ENCODE measurements at places on chromosomes 4 and X. TPM values are rescaled to one million over a fixed set of nuclear protein-coding genes. Genes with fewer than 3 reads are reported as not detected.

- peak; percentile 31 for DNase-seq
Observed at GRCh38 chr4:15920723-15921591, 17.6 kb downstream of the FGFBP1 start.

GRCh38 chr4:138494116-138494515, 252.0 kb upstream of the SLC7A11 start:
- no peak for DNase-seq

DNA sequence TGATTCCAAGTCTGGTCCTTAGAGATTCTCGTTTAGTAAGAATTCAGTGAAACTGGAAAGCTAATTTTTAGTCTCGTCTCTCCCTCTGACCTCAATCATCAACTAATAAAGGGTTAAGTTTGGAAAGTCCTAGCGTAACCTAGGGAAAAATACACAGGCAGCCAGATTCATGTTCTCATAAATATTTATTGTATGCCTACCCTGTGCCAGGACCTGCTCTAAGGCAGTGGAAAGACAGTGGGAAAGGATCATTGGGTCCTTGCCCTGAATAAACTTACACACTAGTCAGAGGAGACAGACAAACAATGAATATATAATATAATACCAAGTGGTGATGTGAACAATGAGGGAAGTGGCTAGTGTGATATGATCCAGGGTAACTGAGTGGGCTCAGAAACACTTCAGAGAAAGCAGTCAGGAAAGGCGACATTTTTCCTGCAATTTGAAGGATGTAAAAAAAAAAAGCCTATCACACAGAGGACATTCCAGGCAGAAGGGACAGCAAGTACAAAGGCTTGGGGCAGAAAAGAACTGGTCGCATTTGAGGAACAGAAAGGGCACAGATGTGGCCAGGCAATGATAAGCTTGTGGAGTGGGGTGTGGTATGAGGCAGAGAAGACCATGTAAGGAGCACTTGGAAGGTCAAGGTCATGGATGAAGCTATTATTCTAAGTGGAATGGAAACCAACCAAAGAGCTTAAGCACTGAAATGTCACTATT, 128.8 kb downstream of the AMELX start:
- no peak for DNase-seq

DNA sequence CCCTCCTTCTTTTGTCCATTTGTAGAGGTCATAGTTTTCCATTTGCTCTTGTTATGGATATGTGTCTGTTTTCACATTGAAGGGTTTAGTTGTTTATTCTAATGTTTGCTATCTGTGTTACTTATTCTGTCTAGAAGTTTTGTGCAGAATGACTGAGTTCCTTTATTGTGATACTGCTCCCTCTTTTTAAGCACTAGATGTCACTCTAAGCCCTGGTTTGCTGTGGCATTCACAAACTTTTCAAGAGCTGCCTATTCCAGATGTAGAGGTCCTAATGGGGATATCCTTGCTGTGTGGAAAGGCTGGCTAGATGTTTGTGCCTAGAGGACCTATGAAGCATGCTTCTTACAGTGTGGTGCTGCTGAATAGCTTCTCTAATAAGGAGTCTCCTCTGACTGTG, 338.6 kb downstream of the SPIN4 start:
- DNase-seq: no peak

DNA sequence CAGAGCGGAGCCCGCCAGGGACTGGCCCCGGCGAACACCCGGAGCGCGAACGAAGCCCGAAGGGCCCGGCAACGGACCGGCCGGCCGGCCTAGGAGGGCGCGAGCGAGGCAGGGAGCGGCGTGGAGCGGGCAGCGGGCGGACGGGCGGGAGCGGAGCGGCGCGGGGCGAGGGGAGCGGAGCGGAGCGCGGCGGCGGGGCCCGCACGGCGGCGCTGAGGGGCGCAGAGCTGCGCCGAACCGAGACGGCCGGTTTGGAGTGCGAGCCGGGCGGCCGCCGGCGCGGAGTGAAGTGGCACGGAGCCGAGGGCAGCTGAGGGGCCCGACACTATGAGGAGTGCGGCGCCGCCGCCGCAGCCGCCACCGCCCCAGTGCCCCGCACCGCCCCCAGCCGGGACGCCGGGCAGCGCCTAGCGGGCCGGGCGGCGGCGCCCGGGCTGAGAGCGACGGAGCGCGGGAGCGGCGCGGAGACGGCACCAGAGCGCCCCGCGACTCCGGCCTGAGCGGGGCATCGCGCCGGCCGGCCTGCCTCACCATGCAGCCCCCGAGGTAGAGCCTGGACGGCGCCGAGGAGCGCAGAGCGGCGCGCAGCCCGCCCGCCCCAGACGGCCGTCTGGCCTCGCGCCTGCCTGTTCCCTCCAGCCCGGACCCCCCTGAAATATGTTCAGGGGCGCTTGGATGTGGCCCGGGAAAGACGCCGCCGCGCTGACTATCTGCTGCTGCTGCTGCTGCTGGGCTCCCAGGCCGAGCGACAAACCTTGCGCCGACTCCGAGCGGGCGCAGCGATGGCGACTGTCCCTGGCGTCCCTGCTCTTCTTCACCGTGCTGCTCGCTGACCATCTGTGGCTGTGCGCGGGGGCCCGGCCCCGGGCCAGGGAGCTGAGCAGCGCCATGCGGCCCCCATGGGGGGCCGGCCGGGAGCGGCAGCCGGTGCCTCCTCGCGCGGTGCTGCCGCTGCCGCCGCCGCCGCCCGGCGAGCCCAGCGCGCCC, 793 bp downstream of the NALF2 start:
- DNase-seq: no peak

- DNase-seq: no peak
Observed at GRCh38 chr4:87097075-87097474, 123.3 kb downstream of the KLHL8 start.

GRCh38 chrX:111349101-111349500, 62.9 kb downstream of the DCX start:
- DNase-seq: no peak

GRCh38 chr4:123848606-123849005, 452.0 kb downstream of the SPRY1 start:
- no peak for DNase-seq

DNA sequence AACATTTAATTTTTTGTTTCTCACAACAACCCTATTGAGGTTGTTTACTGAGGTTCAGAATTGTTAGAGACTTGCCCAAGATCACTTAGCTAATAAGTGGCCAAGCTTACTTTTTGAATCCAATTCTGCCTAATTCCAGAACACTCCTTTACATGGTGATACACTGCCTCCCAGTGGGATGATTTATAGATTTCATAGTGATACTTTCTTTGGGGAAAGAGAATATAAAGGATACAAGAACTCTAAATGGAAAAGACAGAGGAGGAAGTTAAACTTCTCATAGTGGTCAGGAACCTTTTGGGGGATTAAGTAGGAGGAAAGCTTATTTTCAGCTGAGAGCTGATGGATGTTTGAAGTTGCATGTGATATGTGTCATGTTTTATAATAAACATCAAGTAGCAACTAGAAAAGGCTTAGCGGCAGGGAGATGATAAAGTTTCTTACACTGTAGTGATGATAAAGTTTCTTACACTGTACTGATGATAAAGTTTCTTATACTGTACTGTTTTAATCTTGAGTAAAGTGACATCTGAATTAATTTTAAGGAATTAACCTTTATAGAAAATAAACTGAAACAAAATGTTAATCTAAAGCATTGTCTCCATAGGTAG, 15.3 kb downstream of the STAG2 start:
- no peak for DNase-seq

- no peak for DNase-seq
Observed at GRCh38 chr4:1337376-1337831, 9.6 kb upstream of the UVSSA start.

DNA sequence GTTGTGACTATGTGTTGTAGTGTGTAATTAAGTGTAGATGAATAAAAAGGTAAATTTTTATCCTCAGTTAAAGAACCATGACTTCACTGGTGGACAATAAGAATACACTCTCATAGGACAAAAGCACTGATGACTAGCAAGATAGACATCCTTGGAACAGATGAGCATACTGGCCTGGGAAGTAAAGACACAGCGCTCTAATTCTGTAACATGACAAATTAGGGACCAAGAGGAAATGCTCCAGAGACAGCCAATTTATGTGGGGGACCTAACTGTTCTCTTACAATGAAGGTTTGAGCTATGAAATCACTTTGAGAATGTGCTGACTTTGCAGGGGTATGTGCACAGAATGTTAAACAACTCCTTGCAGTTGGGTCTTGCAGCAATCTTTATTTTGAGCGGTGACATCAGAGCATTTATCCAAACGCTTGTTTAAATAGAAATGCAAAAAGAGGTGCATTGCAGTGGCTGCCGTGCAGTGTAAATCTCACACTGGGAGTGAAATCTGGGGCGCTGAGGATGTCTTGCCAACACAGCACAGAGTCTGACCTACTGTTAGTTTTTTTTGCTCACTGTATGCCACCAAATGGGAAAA, 109.3 kb downstream of the MAGEC2 start:
- no peak for DNase-seq

- DNase-seq: no peak
Observed at GRCh38 chr4:114077610-114078009, 98.2 kb upstream of the ARSJ start.

- DNase-seq: no peak
Observed at GRCh38 chr4:157459785-157460184, 239.3 kb downstream of the GRIA2 start.

IDS gene
- 42.7 TPM for total RNA-seq

DNA sequence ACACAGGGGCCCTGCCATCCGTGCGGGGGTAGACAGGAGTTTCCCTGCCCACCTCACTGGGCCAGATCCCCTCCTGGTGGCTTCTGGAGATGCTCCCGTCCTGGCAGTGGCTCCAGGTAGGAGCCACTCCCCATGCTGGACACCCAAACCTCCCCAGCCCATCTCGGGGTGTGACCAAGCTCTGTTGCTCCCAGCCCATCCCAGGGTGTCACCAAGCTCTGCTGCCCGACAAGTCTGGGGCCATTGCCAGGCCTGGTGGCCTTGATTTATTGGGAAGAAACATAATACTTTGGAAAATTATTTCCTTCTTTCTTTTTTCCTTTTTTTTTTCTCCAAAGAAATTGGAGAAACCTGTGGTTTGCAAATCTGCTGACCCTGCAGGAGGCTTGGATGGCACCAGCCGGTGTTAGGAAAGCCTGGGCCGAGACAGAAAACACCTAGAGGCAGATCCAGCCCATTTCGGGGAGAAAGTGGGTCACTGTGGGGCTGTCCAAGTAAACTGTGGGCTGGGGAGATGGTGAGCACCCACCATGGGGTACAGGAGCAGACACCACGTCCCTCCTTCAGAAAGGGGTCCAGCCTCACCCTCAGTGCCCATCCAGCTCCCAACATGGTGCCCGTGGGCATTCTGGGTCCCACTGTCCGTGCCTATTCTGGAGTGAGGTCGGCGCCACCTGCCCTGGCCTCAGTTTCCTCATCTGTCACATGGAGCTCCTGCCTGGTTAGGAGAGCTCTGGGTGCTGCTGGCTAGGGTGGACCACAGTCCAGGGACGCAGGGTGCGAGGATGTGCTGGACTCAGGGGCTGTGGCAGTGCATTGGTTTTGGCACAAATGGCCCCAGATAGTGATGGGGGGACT, 59.4 kb upstream of the ADRA2C start:
- DNase-seq: no peak

DNA sequence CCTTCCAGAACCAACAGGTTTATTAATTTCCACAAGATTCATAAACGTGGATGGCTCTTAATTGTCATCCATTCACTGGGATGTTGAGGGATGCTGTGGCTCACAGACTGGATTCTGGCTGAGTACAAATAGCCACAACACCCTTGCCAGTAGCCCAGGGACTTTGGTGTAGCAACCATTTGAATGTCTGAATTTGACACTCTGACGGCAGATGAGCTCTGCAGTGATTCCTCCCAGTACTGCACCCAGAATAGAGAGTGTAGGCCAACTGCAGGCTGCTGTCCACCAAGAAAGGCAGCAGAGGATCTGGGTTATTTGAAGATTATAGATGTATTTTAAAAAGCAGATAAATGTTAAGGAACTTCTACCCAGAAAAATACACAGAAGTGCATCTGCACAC, 15.6 kb upstream of the MAMLD1 start:
- DNase-seq: no peak

DNA sequence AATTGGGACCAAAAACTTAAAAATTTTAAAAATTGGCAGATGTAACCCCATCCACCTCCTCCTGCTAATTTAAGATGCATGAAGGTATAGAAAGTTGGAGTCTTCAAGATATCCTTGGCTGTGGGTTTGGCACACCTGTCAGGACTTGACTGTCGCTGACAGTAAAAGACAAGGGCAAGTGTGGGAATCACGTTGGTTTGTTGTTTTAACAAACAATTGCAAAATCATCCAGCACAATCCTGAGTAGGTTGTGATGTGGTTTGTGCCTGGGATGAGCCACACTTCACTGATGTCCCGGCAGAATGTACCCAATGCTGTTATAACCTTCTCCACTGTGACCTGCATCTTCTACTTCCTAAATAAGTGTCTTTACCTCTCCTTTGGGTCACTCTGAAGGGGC, 24.0 kb downstream of the HOPX start:
- DNase-seq: no peak

DNA sequence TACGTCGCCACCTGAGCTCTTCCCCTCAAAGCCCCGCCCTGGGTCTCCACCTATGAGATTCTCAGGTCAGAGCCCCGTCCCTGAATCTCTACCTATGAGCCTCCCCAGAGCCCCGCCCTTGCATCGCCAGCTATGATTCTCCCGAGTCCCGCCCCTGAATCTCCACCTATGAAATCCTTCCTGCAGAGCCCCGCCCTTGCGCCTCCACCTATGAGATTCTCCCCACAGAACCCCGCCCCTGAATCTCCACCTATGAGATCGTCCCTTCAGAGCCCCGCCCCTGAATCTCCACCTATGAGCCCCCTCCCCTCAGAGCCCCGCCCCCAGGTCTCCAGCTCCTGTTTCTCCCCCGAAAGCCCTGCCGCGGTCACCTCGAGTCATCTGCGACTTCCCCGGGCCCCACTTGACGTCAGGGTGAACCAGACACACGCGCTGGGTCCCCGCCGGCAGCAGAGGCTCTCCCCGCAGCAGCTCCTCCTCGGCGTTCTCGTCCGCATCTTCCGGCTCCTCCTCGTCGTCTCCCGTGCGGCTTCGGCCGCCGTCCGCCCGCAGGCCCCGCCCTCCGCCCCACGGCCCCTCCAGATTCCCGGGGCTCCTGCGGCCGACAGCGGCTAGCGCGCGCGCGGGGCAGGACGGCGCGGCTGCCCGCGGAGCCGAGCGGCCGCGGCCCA, 393 bp downstream of the GTPBP6 start:
- DNase-seq: peak; percentile 99

DNA sequence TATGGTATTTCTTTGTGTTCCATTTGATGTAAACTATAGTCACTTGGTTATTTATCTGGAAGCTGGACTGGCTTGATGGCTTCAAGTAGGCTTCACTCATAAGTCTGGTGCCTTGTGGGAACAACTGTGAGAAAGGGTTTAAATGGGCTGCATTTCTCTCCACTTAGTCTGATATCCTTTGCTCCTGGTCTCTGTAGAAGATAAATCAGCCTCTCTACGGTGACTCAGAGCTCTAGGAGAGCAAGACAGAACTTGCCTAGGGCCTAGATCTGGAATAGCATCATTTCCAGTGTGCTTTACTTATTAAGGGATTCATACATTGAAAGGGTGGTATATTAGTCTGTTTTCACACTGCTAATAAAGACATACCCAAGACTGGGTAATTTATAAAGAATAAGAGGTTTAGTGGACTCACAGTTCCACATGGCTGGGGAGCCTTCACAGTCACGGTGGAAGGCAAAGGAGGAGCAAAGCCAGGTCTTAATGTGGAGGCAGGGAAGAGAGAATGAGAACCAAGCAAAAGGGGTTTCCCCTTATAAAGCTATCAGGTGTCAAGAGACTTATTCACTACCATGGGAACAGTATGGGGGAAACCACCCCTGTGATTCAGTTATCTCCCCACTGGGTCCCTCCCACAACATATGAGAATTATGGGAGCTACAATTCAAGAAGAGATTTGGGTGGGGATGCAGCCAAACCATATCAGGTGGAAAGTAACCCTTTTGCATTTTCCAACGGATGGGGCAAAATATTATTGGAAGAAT, 1746.4 kb upstream of the PCDH7 start:
- no peak for DNase-seq

SLC34A2 gene
- total RNA-seq: 2.6 TPM

Data from uterus (tissue), 4 donors.